ENCODE measurements at places on chromosomes 4 and X. TPM values are rescaled to one million over a fixed set of nuclear protein-coding genes. Genes with fewer than 3 reads are reported as not detected.

PJA1 gene
- 64.5 TPM for total RNA-seq

REST gene
- total RNA-seq = 24.5 TPM

PLXNB3 gene
- total RNA-seq = 3.3 TPM

HSD17B10 gene
- 21.6 TPM for total RNA-seq

SRPK3 gene
- 0.18 TPM for total RNA-seq

GIMD1 gene
- not detected for total RNA-seq

TCEAL7 gene
- total RNA-seq = 48.6 TPM

MSX1 gene
- 6.7 TPM for total RNA-seq

WNK3 gene
- 40.2 TPM for total RNA-seq

AMELX gene
- total RNA-seq = not detected

ARMCX5 gene
- total RNA-seq = 30.7 TPM

IBSP gene
- total RNA-seq = 0.27 TPM

FAT1 gene
- 85.3 TPM for total RNA-seq

XAGE2 gene
- not detected for total RNA-seq

IRS4 gene
- 6.9 TPM for total RNA-seq

FAM50A gene
- total RNA-seq = 14.7 TPM

GAGE12H gene
- total RNA-seq = not detected

CXCL1 gene
- total RNA-seq = 1.2 TPM

TIGD4 gene
- total RNA-seq = 3.7 TPM

JAKMIP1 gene
- total RNA-seq = 10.7 TPM

FDCSP gene
- total RNA-seq = not detected

GC gene
- not detected for total RNA-seq

RPL9 gene
- total RNA-seq = 1,493 TPM

LPAR4 gene
- total RNA-seq = 10.9 TPM

SHROOM4 gene
- total RNA-seq = 3.7 TPM

TMPRSS11F gene
- total RNA-seq = not detected

BANK1 gene
- total RNA-seq = 0.54 TPM

UGT2B10 gene
- not detected for total RNA-seq

NR0B1 gene
- 0.45 TPM for total RNA-seq

ELK1 gene
- total RNA-seq = 12.2 TPM

SPANXC gene
- not detected for total RNA-seq

NAA10 gene
- total RNA-seq = 21.6 TPM

CCDC158 gene
- 4.3 TPM for total RNA-seq

RBMX2 gene
- total RNA-seq = 22.8 TPM

POU3F4 gene
- 6.8 TPM for total RNA-seq

BCLAF3 gene
- total RNA-seq = 34.5 TPM

NWD2 gene
- total RNA-seq = 11.1 TPM

VEGFD gene
- total RNA-seq = 0.27 TPM

ITIH6 gene
- total RNA-seq = not detected

TKTL2 gene
- total RNA-seq = 0.73 TPM

BTC gene
- total RNA-seq = 1.5 TPM

DCLK2 gene
- 145 TPM for total RNA-seq

PHOX2B gene
- total RNA-seq = 0.18 TPM

GABRG1 gene
- total RNA-seq = 22.3 TPM

RIPPLY1 gene
- total RNA-seq = not detected

PSAPL1 gene
- total RNA-seq = not detected

GPRIN3 gene
- 36.8 TPM for total RNA-seq

TXLNG gene
- total RNA-seq = 10.3 TPM

AMOT gene
- total RNA-seq = 15.4 TPM

GSX2 gene
- total RNA-seq = not detected

PAK3 gene
- 63.2 TPM for total RNA-seq

CDX4 gene
- total RNA-seq = not detected

SPATA4 gene
- 0.09 TPM for total RNA-seq

MAGEA12 gene
- total RNA-seq = not detected

All from cerebellum (tissue), 4 donors.